Left renal pelvis (tissue), 4 donors: ENCODE measurements at places on chromosomes 13 and 19. TPM values are rescaled to one million over a fixed set of nuclear protein-coding genes. Genes with fewer than 3 reads are reported as not detected.

USPL1 gene
- 27.5 TPM for polyA plus RNA-seq

KLK5 gene
- polyA plus RNA-seq: 2.2 TPM

DNA sequence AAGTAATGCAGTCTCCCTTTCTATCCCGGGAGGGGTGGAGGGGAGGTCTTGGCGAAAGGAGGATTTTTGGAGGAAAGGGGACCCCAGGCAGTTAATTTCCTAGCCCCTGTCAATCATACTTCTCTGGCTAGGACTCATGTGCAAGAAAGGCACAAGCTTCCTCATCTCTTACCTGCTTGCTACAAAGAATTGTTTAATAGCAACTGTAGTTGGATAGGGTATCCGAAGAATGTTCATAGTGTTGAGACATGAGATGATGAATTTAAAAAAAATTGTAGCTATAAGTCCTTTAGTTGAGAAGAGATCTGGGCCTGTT, 525 bp downstream of the BORA start:
- DNase-seq: no peak

DNA sequence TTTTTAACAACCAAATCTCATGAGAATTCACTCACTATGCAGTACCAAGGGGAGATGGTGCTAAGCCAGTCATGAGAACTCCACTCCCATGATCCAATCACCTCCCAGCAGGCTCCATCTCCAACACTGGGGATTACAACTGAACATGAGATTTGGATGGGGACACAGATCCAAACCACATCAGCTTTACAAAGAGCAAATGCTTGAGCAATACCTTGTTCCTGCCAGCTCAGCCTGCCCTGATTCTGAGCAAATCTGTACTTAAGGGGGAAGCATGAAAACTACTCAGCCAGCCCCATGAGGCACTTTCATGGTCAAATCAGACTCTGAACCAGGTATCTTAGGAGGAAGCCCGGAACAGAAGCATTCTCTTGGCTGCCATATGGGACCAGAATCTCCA, 259.9 kb downstream of the TBC1D4 start:
- DNase-seq: no peak

GRCh38 chr19:22783651-22784410, at the start of gene ZNF99:
ZNF99 (minus strand) TSS chr19:22784151; CDS start chr19:22784016, 135 bp downstream.
- peak; percentile 75 for DNase-seq

DNA sequence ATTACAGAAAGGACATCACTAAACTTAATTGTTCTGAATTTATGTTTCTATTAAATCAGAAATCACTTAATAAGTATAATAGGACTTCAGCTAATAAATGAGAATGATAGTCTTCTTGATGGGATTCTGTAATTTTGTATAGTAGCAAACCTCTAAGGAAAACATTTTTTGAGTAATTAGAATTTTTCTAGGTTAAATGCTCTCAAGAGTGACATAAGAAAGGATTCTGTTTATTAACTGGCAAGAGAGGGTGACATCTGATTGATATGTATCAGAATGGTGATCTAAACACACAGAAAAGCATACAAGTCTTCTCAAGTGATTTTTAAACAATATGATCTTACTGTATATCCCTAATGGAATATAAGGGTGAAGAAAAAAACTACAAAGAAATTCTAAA, 1597.7 kb upstream of the PRR20A start:
- DNase-seq: no peak

CNFN gene
- polyA plus RNA-seq: 2.0 TPM

- DNase-seq: no peak
Measured at GRCh38 chr19:47376589-47377144, 27.6 kb downstream of the DHX34 start.

DNA sequence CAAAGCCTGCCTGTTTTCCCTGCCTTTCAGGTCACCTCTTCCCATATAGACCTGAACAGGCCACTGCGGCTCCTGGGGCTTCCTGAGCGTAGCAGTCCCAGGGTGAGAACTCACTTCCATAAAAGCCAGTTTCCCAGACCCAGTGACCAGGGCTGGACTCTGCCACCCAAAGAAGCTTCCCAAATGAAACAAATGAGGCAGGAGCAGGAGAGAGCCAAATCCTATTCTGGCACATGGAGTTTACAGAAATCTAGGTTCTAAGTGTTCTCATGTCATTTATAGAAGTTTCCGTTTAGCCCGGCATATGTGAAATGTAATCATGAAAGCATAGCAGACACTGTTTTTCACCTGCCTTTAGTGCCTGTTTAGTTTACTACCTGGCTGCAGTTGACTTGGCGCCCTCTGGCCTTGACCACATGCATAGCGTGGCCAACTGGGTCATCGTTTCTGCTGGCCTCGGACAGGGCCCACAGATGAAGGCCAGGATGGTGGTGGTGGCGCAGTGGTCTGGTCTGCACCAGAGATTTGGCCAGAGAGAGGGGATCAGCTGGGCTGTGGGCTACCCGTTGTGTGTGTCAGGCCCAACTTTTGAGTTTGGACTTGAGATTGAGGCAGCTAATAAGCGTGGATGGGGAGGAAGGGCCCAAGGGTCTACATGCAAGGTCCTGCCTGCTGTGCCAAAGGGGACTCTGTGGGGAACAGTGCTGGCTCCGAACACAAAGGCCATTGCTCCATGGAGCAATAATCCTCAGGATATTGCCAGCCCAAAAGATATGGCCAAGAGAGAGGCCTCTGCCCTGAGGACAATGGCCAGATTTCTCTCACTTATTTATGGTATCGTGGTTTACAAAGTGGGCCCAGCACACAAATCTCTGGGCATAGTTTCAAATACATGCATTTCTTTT, 43.3 kb downstream of the NFIX start:
- no peak for DNase-seq

- DNase-seq: no peak
Measured at GRCh38 chr13:30790592-30790991, 55.2 kb downstream of the ALOX5AP start.

- DNase-seq: peak; percentile 12
Measured at GRCh38 chr19:23887642-23888041, 27.0 kb upstream of the ZNF726 start.

PGLYRP1 gene
- polyA plus RNA-seq: 1.3 TPM

DNA sequence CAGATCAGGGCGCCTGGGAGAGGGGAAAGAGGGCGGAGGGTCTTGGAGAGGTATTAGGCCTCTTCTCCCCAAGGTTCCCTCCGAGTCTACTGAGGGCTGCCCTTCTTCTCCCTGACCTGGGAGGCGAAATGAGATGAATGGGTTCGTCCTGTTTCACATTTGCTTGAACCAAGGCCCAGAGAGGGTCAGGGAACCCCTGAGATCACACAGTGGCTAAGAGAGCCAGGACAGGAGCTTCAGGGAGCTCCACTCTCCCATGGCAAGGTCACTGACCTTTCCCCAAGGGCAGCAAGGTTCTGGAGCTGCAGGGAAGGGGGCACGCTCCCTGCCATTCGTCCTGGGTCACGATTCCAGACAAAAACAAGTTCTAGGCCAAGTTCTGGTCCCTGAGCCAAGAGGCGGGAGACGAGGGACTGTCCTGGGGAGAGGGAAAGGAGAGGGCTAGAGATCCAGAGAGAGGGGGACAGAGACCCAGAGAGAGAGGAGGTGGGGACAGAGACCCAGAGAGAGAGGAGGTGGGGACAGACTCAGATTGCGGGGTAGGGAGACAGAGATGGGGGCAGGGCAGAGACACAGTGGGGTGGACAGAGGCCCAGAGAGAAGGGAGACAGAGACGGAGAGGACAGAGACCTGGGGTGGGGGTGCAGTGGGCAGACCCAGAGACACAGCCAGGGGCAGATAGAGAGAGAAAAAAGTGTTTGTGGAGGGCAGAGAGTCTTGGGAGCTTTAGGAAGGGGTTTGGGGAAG, 541 bp downstream of the ASPDH start:
- DNase-seq: no peak

DNA sequence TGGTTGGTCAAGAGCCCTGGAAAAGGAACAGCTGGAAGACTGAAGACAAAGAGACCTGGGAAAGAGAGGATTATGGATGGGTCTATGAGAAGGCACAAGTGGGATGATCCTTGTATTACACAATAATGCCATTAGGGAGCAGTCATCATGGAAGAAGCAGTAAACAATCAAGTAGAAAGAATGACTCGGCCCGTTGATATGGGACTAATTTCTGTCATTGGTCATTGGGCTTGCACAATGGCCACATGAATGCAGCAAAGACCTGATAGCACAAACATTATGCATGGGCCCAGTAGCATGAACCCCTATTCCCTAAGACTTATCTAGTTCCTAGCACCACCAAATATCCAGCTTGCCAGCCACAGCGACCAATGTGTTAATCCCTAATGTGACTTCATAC, 390.3 kb upstream of the ZNF507 start:
- DNase-seq: no peak

ZNF285 gene
- 10.7 TPM for polyA plus RNA-seq

DNA sequence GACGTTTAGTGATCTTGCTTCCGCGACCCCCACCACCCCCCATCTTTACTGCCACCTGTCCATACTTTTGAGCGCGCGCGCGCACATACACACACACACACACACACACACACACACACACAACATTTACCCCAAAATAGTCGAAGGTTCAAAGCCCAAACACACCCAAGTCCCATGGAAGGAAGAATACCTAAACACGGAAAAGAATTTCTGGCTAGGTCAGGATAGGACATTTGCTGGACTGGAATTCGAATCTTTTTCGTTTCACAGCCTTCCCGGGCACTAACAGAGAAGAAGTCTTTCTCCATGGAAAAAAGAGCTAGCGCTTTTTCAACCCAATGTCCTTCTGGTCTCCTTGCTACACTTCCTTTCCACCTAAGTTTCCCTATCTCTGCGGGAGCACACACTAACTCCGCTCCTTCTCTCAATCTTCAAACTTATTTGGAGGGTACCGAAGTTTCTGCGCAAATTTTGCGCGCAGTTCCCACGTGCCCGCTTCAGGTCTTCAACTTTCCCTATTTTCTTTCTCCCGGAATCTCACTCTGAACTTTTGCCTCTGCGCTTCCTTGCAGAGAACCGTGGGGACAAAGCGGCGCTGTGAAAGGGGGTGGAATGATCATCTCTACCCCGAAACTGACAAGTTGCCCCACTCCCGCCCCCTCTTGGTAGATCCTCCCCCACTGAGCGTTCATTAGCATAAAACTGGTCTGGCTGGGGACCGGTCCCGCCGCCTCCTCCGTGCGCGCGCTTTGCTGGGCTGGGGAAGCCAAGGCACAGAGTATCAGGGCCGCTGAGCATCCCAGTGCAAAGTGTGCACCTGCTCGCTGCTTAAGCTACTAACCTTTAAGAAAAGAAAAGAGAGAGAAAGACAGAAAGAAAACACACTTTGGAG, 2.7 kb downstream of the DACH1 start:
- DNase-seq: no peak

FUT1 gene
- polyA plus RNA-seq: 0.67 TPM

DNA sequence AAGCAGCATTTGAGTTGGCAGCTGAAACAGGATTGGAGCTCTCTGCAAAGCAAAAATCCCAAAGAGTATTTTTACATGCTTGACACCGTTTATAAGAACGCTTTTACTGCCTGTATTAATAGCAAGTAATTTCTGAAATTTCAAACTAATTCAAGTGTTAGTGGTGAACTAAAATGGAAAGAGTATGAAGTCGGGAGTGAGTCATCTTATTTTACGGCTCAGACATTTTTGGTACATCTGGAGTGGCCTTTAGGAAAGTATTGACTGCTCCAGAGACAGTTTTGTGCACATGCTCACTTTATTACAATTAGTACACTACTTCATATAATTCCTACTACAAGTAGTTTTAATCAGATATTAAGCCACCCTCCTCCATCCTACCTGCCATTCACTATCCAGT, 167.4 kb downstream of the SLITRK6 start:
- DNase-seq: no peak

- no peak for DNase-seq
Measured at GRCh38 chr19:19551853-19552192, 13.8 kb downstream of the CILP2 start.

- no peak for DNase-seq
Measured at GRCh38 chr19:30672926-30673325, 300.7 kb downstream of the ZNF536 start.

- no peak for DNase-seq
Measured at GRCh38 chr19:44856421-44857083, 10.5 kb downstream of the NECTIN2 start.

DNA sequence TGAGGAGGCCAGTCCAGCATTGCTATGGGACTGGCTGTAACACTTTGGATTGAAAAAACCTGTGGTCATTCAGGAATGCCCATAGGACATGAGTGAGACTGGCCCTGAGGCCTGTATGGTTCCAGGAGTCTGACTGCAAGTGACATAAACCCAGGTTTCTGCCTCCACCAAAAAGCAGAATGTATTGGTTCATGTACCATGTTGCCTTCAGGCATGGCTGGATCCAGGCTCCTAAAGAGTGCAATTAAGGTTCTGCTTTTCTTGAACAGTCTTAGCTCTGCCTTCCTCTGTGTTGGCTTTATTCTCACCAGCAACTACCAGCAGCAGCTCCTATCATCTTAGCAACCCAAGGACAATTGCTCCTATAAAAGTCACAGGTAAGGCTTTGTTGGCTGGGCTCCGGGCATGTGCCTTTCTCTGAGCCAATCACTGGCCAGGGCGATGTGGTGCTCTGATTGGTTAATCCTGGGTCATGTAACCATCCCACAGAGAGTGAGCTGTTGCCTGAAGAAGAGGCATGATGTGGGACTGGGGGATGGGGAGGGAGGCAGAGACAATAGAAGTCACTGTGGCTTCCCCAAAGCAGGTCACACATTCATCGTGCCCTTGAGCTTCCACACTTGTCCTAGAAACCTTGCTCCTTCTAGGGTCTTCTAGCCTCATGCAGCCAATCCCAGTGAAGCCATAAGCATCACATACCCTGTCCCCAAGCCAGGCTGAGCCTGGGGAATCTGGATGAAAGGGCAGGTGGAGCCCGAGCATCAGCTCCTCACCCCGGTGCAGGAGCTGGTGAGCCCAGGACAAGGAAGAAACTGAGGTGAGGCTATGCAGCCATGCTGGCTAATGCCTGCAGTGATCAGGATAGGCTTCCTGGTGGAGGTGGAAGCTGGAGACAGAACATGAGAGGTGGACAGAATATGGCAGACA, 123.9 kb downstream of the URI1 start:
- DNase-seq: no peak

DNA sequence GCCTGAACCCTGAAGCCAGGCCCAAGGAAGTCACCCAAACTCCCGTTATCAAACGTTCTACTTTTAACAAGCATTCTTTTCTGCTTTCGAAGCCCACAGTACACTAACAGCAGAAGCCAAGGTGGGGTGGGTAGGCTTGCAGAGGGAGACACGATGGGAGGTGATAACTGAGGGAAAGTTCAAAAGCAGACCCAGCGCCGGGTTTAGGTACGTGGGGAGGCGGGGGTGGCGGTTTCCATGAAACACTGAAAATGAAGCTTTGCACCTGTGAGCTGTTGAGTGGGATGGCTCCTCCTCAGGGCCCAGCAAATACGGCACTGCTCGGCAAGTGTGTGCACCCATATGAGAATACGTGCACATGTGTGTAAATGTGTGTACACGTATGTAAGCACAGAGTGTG, 49.8 kb downstream of the KLF2 start:
- DNase-seq: no peak

- no peak for DNase-seq
Measured at GRCh38 chr13:45206340-45206739, 5.5 kb upstream of the KCTD4 start.

- DNase-seq: no peak
Measured at GRCh38 chr19:48190885-48191284, 20.4 kb downstream of the ZSWIM9 start.
